ENCODE measurements at places on chromosomes 4 and X.
A peak's percentile ranks its signal among the peaks of the same experiment; 100 is the strongest.

DNA sequence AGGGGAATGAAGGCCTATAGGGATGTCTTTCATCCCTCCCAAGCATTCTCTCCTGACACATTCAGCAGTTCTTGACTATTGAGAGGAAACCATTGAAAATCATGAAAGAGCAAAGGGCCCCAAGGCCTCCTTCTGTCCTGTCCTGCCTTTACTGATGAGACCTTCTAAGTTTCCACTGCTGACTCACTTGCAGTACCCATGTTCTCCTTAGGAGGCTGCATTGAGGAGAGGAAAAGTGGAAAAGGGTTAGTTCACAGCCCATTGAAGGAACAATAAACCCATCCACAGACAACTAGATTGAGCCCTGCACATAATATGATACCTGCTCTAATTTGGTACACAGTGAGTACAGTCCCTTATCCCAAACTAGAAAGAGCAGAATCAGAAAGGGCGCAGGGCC lies 115.1 kb upstream of the PNPLA4 start:
- no peak for DNase-seq

DNA sequence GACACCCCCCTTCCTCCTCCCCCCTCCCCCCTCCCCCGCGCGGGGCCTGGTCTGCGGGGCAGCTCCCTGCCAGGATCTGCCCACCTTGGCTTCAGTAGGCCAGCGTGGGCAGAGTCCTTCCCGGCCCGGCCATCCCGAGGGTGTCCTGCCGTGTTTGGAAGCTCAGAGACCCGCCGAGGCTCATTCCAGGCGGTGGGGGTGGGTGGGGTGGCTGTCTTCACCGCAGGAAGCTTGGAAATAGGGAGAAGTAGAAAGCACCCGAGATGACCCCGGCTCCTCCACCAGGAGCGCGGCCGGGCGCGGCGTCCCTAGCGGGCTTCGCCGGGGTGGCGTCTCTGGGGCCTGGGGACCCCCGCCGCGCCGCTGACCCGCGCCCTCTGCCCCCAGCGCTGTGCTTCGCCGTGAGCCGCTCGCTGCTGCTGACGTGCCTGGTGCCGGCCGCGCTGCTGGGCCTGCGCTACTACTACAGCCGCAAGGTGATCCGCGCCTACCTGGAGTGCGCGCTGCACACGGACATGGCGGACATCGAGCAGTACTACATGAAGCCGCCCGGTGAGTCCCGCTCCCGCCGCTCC lies 1.6 kb downstream of the NAT8L start:
- no peak for DNase-seq

- no peak for DNase-seq
These were observed 142.2 kb downstream of the DKK2 start for GRCh38 chr4:106893903-106894302.

DNA sequence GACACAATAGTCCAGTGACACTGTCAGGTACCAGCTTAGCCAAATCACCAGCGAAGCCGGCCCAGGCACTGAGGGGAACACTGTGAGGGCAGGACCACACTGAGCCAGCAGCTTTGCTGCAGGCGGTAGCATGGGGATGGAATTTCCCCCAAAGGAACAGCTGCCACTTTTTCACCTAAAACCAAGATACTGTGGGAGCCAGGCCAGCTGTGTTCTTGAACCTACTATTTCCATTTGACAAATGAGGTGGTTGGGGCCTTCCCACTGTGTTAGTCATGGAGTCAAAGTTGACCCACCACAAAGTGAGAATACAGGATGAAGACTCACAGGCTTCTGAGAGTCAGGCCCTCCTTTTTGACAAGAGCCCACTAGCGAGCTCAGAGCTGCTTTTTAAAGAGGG lies 70.7 kb upstream of the SH3RF1 start:
- DNase-seq: no peak

DNA sequence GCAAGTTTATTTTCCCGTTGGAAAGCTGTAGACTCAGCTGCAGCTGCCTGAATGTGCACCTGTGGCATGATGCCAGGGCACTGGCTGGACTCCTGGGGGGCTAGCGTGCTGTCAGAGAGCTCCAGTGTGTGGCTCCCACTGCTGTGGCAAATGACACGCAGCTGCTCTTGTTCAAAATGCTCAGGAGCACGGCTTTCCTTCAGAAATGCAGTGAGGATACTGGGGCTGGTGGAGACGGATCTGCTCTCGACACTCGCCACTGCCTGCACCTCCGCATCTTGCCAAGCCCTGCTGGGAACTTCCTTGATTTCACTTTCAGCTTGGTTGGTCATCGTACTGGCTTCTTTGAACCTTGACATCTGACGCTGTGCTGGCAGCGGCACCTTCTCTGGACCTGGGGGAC lies 58.7 kb downstream of the GPRIN3 start:
- DNase-seq: no peak

DNA sequence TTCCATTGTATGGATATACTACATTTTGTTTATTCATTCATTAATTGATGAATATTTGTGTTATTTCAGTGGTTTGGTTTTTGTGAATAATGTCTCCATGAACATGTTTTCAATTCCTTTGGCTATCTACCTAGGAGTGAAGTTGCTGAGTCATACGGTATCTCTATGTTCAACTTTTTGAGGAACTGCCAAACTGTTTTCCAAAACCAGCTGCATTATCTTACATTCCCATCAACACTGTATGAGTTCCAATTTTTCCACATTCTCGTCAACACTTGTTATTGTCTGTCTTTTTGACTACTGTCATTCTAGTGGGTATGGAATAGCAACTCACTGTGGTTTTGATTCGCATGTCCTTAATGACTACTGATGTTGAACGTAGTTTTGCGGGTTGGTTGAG lies 388.6 kb upstream of the MAGEB2 start:
- DNase-seq: no peak

GRCh38 chr4:183335369-183335940 lies 13.2 kb upstream of the CLDN24 start:
- no peak for DNase-seq

DNA sequence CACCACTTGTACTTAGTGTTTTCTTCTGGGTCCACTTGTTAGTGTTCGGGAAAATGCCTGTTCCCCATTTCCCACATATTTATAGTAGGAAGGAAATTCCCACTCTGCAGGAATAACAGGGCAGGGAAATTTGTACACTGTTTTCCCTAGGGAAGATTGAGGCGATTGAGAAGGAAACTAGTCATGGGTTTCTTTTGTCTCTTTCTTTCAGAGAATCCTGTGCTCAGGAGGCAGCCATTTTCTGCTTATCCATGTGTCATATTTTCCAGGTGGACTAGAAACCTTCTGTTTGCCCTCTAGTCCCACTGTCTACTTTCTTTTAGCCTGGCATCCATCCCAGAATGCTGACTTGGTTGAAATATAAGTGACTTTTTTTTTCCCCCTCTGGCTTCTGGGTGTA lies 299.1 kb upstream of the ANKRD50 start:
- DNase-seq: no peak

- no peak for DNase-seq
These were observed at the start of gene KLF8 for GRCh38 chrX:56232221-56233082. Gene KLF8, plus strand, starts transcription at chrX:56232356. Its CDS starts 979 bp downstream, at chrX:56233335.

DNA sequence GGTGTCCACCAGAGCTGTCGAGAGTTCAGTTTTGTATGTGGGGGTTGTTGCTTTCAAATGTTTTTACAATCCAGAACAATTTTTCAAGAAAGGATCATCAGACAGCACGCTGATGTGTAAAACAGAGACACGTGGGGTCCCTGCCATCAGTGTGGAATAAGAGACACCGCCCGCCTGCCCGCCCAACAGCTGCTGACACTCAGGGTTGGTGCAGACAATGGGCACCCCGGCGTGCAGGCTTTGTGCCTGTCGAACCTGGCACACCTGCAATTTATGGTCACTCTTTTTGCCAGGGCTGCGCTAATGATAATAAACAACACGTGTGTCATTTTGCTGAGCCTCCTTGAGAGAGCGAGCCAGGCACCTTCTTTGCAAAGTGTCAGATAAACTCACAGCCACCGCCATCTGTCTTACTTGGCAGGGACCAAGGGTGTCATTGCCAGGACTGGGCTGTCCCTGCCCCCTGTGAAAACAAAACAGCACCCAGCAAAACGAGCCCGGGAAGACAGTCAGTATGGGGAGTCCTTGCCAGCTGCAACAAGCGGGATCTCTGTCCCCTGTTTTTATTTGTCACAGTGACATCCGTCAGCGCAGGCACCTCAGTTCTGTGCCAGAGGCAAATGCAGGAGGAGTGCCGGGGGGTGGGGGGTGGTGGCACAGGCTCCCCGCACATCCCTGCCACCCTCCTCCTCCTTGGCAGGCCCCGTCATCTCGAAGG lies 69.1 kb downstream of the PSAPL1 start:
- DNase-seq: no peak

- no peak for DNase-seq
These were observed 260.9 kb downstream of the GLUD2 start for GRCh38 chrX:121308276-121308805.

DNA sequence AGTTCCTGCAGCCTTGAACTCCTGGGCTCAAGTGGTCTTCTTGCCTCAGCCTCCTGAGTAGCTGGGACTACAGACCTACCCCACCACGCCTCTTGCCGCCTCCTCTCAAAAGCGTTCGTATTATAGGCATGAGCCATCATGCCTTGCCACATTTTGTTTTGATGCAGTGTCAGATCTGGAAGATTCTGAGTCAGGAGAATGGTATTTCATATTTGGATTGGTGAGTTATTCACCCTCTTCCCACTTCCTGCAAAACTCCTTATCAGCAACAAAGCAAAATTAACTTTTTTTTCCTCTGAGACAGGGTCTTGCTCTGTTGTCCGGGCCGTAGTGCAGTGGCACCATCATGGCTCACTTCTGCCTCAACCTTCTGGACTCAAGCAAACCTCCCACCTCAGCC lies 29.6 kb downstream of the REST start:
- no peak for DNase-seq

- DNase-seq: peak; percentile 3
These were observed 13.5 kb downstream of the PRKX start for GRCh38 chrX:3699821-3700381.

- no peak for DNase-seq
These were observed 86.8 kb downstream of the PPP1R2C start for GRCh38 chrX:42691196-42691595.

DNA sequence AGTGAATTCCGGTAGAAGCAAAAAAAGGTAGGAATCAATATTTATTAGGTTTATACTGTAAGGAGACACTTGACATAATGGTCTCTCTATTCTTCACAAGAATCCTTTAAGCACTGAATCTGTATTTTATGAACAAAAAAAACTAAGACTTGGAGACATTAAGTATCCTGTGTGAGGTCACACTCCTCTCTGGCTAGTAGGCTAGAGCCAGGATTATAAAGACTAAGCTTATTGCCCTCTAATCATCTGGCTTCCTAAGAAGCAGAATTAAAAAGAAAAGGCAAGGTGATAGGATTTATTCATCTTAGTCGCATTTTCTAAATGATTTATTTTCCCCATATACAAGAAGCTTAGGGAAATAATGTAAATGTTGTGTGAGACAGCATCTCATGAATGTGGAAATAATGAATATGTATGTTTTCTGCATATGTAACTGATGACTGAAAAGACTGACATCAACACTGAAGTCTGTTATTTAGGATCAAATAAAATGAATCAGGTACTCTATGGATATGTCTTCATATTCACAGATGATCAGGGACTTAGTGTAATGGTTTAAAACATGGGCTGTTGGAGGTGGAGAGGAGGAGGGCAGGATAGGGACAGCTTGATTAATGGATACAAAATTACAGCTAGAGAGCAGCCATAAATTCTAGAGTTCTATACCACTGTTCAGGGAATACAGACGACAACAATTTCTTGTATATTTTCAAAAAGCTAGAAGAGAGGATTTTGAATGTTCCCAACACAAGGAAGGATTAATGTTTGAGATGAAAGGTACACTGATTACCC lies 30.4 kb upstream of the PRKG2 start:
- no peak for DNase-seq

- no peak for DNase-seq
These were observed 2.8 kb upstream of the TIFA start for GRCh38 chr4:112288455-112288854.

DNA sequence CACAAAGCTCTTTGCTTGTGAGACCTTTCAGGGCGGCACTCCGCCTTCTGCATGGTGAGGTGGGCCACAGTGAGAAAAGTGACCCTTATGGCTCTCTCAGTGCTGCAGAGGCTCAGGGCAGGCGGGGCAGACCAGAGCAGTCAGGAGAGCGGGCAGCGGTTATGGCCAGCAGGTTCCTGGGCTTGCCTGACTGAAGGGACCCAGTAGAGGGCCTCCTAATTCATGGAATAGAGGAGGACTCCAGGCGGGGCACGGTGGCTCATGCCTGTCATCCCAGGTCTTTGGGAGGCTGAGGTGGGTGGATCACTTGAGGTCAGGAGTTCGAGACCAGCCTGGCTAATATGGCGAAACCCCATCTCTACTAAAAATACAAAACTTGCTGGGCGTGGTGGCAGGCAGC lies 91.4 kb downstream of the CLNK start:
- no peak for DNase-seq

- peak; percentile 80 for DNase-seq
These were observed at the start of gene ZBTB33 for GRCh38 chrX:120250522-120251271. Gene ZBTB33, plus strand, starts transcription at chrX:120250812. Its CDS starts 2,604 bp downstream, at chrX:120253416.

GRCh38 chr4:5710961-5711478 lies at the start of gene EVC:
Gene EVC, plus strand, starts transcription at chr4:5711201. Its CDS starts 180 bp downstream, at chr4:5711381.
- DNase-seq: no peak

DNA sequence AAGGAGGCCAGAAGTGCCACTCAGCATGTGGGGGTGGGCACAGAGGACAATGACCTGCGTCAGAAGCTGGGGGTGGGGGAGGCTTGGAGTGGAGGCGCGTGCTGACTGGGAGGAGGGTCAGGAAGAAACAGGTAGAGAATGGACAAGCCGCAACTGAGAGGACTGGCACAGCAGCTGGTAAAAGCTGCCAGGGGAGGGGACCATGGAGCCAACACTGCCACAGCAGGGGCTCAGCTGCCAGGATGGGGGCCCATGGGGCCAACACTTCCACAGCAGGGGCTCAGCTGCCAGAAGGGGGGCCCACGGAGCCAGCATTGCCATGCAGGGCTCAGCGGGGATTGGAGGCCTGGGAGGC lies 19.1 kb downstream of the RNF212 start:
- no peak for DNase-seq

DNA sequence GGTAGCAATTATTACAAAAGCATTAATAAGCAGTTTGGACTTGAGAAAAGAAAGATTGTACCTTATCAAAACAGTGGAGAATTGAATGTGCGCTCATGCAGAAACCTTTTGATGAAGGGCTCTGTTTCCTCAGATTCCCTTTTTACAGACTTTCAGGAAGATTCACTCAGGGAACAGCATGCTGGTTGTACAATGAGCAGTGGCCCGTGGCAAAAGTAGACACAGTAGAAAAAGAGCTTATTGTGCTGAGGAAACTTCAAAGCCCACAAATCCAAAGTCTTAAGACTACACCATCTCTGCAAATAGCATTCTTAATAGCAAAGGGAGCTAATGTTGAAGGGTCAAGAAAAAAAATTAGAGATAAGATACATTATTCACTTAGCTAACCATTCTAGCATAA lies 858.9 kb downstream of the PDHA2 start:
- DNase-seq: no peak

DNA sequence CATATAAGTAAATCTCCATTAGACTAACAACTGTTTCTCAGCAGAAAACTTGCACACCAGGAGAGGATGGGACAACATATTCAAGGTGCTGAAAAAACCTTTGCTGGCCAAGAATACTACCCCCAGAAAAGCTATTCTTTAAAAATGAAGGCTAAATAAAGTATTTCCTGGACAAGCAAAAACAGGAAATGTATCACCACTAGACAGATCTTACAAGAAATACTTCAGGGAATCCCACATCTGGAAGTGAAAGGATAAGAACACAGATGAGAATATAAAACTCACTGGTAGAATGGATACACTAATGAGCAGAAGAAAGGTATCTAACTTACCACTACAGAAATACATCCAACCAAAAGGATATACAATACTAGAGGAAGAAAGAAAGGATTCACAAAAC lies 27.0 kb upstream of the ADH1C start:
- no peak for DNase-seq

- DNase-seq: no peak
These were observed 56.6 kb upstream of the RHOH start for GRCh38 chr4:40140196-40140595.

- no peak for DNase-seq
These were observed 62.1 kb downstream of the GPRIN3 start for GRCh38 chr4:89245459-89245858.
